ENCODE measurements at places on chromosomes 1 and 21.

GRCh38 chr1:163170975-163171676, 31.6 kb downstream of the RGS5 start:
- DNase-seq, result no peak

- DNase-seq, result no peak
Measured at GRCh38 chr1:221573756-221574155, 168.1 kb downstream of the DUSP10 start.

DNA sequence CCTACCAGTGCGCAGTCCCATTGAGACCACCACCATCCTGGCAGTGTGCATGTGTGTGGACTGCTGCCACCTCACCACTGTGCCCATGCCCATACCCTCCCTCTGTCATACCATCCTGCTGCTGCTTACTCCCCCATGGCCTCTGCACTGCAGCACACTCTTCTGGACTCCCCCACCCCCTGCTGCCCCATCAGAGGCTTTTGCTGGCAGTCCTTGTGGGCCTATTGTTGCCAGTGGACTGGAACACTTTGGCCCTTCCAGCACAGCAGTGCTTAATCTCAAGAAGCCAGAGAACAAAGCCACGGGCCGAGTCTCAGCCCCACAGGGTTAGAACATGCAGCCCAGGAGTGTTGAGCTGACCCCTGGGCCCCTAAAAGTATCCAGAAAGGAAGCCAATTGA, 41.9 kb upstream of the IVNS1ABP start:
- no peak for DNase-seq

- DNase-seq, result no peak
Measured at GRCh38 chr1:25502957-25503356, 40.4 kb upstream of the LDLRAP1 start.

DNA sequence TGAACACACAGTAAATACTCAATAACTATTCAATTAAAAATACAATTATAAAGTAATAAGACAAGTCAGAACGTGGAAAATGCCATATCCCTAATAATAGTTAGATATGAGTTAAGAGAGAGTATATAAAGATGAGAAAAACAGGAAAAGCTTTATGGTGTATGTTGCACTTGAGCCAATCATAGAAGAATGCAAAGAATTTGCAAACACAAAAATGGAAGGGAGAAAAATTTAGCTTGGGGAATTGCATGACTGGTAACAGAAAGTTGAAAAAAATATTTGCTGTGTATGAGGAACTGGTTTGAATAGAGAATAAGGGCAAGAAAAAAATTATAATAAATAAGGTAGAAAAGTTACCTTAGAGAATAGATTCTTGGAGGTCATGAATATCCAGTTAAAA, 739.6 kb upstream of the CXADR start:
- DNase-seq, result no peak

- DNase-seq, result no peak
Measured at GRCh38 chr1:24454673-24455072, 39.1 kb downstream of the NIPAL3 start.

DNA sequence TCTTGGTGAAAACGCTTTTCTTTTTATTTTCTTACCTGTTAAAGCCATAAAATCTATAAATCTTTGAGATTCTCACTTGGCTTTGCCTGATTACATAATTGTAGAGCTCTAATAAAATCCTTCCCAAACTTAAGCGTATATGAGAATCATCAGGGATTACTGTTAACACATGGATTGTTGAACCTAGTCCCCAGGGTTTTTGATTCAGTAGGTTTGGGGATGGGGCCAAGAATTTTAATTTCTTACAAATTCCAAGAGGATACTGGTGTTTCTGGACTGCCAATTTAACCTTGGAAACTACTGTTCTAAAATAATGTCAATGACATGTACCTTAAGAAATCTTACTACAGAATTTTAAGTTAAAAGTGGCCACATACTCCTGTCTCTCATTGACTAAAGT, 694.2 kb downstream of the BRINP3 start:
- no peak for DNase-seq

GRCh38 chr1:2228157-2228594, at the start of gene SKI:
TSS of gene SKI (plus strand) at chr1:2228319. CDS start at chr1:2228767, 448 bp downstream.
- DNase-seq, result no peak

- no peak for DNase-seq
Measured at GRCh38 chr1:206495493-206496046, 11.8 kb upstream of the RASSF5 start.

DNA sequence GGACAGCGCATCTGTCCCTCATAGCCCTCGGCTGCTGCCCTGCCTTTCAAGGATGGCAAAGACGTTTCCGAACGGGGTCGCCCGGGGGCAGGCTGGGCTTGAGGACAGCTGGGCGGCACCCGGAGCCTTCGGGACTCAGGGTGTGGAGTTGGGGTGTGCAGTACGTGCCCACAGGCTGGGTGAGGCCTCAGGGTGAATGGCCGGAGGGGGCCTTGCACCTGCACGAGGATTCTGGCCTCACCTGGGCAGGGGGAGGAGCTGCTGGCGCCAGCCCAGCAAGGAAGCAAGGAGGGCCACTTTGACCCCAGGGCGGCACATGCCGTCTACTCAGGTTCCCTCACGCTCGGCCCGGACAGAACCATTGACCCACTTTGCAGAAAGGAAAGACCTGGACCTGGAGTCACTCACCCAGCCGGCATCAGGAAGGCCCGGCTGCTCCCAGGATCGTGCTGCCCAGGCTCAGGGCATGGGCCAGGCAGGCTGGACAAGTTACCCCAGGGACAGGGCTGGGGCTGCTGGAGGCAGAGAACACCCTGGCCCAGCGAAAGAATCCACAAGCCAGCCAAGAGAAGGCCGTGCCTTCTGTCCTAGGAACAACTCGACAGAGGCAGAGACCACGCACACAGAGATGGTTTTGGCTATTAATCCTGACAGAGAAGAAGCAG, 65.1 kb upstream of the TTC34 start:
- no peak for DNase-seq

GRCh38 chr1:13702425-13703127, 2.6 kb downstream of the PRDM2 start:
- DNase-seq, result peak; percentile 37

DNA sequence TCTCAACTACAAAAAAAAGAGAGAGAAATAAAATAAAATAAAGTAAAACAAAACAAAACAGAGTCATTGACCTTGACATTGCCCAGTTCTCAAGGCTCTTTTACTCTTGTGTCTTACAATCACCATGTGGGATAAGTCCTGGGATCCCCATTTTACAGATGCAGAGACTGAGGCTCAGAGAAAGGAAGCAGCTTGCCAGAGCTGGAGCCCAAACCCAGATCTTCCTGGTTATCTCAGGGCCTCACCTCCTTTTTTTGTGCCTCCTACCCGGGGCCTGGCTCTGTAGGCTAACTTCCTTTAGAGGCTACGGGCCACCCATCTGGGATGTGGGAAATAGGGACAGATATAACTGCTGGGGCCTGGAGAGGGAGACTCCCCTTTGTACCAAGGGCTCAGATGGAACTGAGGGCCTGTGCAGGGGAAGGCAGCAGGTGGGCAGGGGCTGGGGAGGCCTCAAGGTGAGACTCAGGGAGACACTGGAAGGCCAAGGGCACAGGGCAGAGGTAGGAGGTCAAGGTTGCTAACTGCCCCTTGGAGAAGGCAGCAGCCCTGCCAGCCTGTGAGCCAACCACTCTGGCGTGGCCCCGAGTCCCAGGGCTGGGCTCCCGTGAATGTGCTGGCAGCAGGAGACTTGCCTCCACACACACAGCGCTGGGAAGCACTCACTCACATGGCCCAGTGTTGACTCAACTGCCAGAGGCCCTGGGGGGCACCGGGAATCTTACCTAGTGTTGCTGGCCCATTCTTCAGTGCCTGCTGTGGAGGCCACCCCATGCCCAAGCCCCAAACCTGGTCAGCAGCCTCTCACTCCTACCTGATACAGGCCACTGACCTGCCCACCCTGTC, 6.5 kb upstream of the ECE1 start:
- no peak for DNase-seq

DNA sequence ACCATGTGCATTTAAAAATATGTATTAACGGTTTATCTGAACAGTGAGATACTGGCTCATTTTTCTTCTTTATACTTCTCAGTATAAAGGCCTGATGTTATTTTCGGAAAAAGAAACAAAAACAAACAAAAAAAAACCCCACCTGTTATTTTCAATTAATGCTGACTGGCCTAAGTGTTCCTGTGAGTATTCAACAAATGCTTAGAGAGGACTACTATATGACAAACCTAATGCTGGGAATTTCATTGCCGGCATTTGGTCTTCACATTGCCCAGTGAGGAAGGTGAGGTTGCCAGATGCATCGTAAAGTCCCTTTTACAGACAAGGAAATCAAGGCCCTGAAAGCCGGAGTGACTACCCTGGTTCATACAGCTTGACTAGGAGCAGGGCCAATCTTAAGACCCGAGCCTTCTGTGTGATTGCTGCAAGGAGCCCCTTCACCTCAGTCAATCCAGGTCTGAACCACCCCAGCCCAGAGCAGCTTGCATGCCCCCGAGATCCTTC, 599 bp downstream of the MRPL24 start:
- DNase-seq, result no peak

GRCh38 chr1:173421286-173421685, 55.8 kb upstream of the PRDX6 start:
- DNase-seq, result no peak

- no peak for DNase-seq
Measured at GRCh38 chr1:91672601-91673161, 172.0 kb downstream of the CDC7 start.

GRCh38 chr1:208154679-208155642, 89.2 kb downstream of the PLXNA2 start:
- DNase-seq, result no peak

GRCh38 chr21:29230551-29231261, 68.0 kb upstream of the BACH1 start:
- no peak for DNase-seq

GRCh38 chr1:98384461-98385141, 276.9 kb upstream of the SNX7 start:
- DNase-seq, result no peak

DNA sequence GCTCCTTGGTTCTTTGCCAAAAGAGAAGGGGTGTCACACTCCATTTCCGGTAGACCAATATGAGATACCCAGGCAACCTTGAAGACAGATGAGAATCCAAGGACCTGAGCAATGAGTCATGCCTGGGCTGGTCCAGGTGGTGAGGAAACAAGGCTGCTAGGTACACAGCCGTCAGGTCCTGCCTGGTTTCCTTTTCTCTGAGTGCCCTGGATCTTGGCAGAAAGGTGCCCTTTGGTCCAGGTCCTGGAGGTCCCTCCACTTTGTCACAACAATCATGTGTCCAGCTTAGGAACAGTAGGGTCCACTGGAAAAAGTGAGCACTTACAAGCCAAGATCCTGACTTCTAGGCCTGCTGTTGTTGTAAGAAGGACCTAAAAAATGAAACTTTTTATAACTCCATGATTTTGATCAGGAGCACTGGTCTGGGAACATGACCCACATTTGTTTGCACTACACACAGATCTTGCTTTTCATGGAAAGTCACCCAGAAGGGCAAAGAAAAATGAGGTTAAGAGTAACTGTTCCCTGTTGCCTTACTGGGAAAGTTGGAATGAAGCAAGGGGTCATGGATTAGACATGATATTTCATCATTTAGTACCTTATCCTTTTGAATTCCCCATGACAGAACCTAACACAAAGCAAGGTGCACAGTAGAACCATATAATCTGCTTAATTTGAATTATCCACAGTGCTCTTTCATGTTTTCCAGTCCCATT, 94.7 kb downstream of the PAPPA2 start:
- DNase-seq, result no peak

GRCh38 chr1:179146476-179146875, 64.6 kb downstream of the TOR3A start:
- no peak for DNase-seq

GRCh38 chr1:143736562-143736961, 235.2 kb downstream of the FAM72C start:
- DNase-seq, result no peak

DNA sequence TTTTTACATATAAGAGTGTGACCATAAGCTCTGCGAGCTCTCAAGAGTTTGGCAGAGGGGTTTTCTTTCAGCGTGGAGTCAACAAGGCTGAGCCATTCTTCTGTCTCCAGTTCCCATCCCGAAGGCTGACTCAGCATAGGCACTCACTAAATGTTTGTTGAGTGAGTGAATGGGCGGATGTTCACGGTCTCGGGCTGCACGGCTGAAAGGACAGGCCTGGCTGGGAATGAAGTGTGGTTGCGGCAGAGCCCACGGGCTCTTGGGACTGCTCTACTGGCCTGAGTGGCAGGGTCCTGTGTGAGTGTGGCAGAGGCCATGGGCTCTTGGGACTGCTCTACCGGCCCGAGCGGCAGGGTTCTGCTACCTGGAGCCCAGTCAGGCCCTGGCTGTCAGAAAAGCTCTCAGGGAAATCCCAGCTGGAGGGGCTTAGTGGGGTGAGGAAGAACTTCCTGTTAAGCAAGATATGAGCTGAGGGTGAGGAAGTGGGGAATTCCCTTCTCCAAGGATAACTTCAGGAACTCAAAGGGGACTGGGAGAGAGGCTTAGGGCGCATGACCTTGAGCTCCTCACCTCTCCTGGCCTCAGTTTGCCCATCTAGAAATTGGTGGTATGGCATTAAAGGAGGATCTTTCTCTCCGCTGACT, 56.6 kb upstream of the C1orf174 start:
- no peak for DNase-seq

DNA sequence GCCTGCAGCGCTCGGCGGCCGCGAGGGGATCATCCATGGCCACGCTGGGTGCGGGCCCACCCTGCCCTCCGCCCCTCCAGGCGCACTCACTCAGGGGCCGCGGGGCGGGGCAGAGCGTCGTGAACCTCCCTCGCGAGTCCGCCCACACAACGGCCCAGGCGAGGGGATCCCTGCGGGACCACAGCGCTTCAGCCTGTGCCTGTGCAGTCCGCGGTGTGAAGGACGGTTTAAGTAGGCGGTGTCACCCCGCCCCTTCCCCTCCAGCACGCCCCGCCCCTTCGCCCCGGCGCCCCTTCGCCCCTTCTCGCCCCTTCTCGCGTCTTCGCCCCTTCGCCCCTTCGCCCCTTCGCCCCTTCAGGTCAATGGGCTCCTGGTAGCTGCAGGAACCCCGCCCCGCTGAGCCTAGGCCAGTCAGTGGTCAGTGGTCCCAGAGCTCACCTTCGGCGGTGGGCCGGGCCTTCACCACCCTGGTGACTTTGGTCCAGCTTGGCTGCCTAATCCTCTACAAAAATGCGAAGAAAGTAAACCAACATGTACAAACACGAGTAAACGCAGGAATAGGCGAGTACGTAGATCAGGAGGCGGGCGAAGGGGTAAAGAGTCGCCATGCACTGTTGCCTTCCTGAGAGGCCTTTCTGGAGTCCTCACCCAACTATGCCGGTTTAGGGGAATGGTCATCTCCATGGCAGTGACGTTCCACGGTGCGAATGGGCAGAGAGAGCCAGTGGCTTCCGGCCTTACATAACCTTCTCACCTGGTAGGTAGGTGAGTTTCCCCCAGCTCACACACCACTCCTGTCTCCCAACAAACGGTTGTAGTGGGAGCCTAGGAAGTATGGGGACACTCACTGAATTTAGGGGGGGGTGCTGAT, 19.6 kb upstream of the DMRTB1 start:
- DNase-seq, result no peak

- DNase-seq, result no peak
Measured at GRCh38 chr1:212236664-212237220, 48.5 kb upstream of the PPP2R5A start.

GRCh38 chr1:109793089-109793485, 29.4 kb upstream of the EPS8L3 start:
- DNase-seq, result no peak
